Endodermal cell (in vitro differentiated cells): ENCODE measurements at places on chromosomes 7 and 10. TPM values are rescaled to one million over a fixed set of nuclear protein-coding genes. Genes with fewer than 3 reads are reported as not detected.

Gene SNX10
- 13.1 and 13.2 TPM in 2 replicates for total RNA-seq

Gene PLA2G12B
- total RNA-seq, result 0.64 and 0.90 TPM in 2 replicates

Gene IFIT5
- 1.5 and 1.7 TPM in 2 replicates for total RNA-seq

Gene SFTPA2
- not detected in 2 replicates for total RNA-seq

DNA sequence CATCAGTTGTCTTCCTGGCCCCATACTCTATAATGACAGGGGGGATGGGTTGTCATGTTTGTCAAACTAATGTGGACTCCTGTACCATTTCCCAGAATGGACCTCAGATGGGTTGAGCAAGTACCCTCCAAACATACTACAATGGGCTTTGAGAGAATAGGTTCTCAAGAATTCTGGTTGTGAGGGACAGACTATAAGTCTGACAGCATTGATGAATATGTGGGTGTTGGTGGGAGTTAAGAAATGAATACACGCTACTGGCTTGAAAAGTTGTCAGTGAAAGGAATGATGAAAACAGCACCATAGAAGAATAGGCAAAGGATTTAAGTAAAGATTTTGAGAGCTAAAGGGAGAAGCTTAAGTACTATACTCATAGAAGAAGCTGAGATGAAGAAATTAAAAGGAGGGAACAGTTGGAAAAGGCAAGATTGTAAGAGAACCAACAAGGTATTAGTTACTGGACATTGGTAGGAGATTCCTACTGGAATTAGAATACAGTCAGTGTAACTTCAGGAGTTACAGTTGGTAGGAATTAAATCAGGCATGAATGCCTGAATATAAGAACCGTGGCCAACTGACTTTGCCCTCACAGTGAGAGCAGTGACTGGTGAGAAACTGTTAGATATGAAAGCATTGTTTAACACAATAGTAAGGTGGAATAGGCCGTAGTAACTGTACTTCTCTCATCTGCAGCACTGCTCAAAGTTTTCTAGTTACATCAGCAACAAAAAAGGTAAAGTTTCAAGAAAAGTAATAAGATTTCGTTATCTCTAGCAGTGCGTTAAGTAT is 86.3 kb downstream of the LCOR start:
- H3K27ac ChIP-seq, result no peak overlapping the region
- peaks cover 23% of the 10 kb centered on the region for H3K36me3 ChIP-seq
- H3K4me1 ChIP-seq, result peaks cover 6% of the 10 kb centered on the region
- no peaks in the 10 kb centered on the region for H3K27me3 ChIP-seq
- DNase-seq, result no peak

- no peak overlapping the region for H3K27ac ChIP-seq
- peaks cover 9% of the 10 kb centered on the region for H3K27me3 ChIP-seq
- no peak for DNase-seq
Measured at GRCh38 chr7:33773053-33773452, 132.3 kb upstream of the BMPER start.

- no peaks in the 10 kb centered on the region for H3K4me1 ChIP-seq
- no peak for DNase-seq
- H3K27ac ChIP-seq, result no peak overlapping the region
- no peaks in the 10 kb centered on the region for H3K27me3 ChIP-seq
Measured at GRCh38 chr7:8149222-8149621, 112.7 kb downstream of the ICA1 start.

DNA sequence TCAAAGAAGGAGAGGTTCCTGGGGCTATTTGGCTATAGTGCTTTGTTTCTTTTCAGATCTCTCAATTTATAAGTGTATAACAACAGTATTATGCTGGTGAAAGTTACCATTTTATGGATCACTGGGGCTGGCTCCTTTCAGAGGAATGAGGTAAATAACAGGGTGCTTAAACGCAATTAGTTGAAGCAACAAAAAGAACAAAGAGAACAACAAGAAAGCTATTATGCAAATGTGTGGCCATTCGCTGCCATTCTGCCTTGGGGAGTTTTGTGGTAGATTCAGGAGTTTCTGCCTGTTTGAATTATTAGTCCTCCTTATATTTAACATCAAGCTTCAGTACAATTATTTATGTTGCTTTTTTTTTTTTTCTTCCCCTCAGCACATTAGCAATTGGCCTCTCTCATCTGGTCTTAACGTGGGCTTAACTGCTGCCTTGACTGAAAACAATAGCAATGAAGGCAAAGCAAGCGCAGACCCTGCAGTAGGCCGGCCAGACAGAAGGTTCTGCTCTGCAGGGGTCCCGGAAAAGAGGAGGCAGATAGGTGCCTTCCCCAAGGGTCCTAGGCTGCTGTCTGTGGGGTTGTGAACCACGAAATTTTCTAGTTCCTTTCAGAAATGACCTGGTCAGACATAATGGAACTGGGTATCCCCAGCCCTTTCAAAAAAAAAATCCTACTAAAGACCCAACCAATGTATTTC is 339.9 kb upstream of the PODXL start:
- no peaks in the 10 kb centered on the region for H3K27me3 ChIP-seq
- peak; percentile 84 for DNase-seq
- peak overlapping the region; percentile 45 for H3K27ac ChIP-seq
- peaks cover 19% of the 10 kb centered on the region for H3K4me1 ChIP-seq
- peak overlapping the region; percentile 53 for H3K4me3 ChIP-seq

DNA sequence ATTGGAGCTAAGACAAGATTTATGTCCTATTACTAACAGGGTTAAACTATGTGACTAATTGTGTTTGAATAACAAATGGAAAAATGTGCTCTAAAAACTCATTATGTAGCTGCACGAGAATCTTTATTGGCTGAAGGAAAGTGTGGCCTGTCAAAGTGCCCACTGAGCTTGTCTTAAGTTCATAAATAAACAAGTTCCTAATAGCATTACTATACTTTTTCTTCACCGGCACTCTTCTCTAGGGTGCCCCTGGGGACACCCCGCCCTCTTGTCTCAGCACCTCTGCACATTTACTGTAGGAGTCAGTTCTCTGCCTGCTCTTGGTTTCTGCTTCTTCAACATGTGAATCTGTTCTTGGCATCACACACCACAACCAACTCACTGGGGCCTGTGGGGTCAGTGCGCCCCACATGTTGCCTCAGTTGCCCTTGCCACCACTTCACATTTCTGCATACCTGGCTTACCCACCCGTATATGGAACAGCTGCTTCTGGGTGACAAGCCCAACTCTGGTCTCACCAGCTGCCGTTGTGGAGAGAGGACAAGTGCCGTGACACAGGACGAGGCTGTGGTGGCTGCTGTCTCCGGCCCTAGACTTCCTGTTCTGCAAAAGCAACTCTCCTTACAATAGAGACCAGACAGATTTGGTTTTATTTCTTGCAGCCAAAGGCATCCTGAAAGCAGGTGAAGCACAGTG is 96.3 kb upstream of the DDC start:
- DNase-seq, result peak; percentile 25
- H3K36me3 ChIP-seq, result peaks cover 78% of the 10 kb centered on the region
- H3K27me3 ChIP-seq, result no peaks in the 10 kb centered on the region

GRCh38 chr10:55641601-55642000 is 719.5 kb downstream of the ZWINT start:
- no peak for DNase-seq
- H3K36me3 ChIP-seq, result no peaks in the 10 kb centered on the region
- H3K27me3 ChIP-seq, result no peaks in the 10 kb centered on the region
- H3K4me3 ChIP-seq, result no peak overlapping the region
- no peak overlapping the region for H3K27ac ChIP-seq
- H3K4me1 ChIP-seq, result no peaks in the 10 kb centered on the region

DNA sequence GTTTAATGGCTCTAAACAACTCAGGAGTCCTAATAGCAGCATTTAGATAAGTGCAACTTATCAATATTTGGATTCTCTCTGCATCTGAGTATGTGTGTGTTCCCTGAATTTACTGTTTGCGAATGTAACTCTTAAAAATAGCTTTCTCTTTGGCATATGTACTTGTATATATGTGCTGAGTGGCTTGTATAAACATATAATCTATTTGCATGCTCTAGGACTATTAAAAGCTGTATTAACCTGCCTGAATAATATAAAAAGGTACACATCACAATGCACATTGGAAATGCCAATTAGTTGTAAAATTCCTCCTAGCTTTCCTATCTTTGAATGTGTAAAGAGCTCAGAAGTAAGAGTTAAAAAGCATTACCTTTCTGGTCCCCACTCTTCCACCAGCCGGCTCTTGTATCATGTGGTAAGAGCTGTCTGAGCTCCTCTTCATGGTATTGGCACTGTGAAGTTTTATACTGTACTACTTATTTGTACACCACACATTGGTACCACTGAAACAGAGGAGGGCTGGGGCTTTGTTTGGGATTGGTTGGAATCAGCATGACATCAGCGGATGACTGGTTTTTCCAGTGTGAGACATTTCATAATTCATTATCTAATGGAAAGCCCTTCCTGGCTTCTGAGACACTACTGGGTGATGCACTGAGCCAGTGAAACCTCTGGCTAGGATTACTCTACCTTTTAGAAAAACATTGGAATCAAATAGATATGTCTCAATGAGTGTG is at the start of gene INHBA:
Gene INHBA, minus strand, starts transcription at position 456 of the 737 bp plus-strand sequence. CDS start 2,716 bp downstream, outside the sequence.
- DNase-seq, result no peak
- peaks cover 89% of the 10 kb centered on the region for H3K27me3 ChIP-seq
- no peak within 1 kb of the TSS for H3K27ac ChIP-seq
- no peaks in the 10 kb centered on the region for H3K4me1 ChIP-seq
- no peaks in the 10 kb centered on the region for H3K36me3 ChIP-seq

DNA sequence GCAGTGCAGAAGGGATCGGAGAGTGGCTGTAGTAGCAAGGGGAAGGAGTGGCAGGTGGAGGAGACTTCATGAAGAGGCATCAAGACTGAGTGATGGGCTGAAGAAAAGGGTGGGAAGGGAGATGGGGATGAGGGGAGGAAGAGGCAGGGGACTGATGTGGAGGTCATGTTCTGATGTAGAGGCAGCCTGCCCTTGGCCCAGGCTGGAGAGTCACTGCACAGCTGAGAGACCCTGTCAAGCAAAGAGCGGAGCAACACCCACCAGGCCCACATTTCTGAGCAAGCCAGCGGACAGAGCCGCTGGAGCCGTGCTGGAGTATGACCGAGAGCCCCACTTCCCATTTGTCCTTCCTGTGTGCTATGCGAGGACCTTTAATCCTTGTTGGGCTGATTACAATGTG is 501.6 kb upstream of the MKI67 start:
- no peak overlapping the region for H3K4me3 ChIP-seq
- no peaks in the 10 kb centered on the region for H3K4me1 ChIP-seq
- no peak for DNase-seq
- H3K36me3 ChIP-seq, result no peaks in the 10 kb centered on the region
- no peaks in the 10 kb centered on the region for H3K27me3 ChIP-seq

DNA sequence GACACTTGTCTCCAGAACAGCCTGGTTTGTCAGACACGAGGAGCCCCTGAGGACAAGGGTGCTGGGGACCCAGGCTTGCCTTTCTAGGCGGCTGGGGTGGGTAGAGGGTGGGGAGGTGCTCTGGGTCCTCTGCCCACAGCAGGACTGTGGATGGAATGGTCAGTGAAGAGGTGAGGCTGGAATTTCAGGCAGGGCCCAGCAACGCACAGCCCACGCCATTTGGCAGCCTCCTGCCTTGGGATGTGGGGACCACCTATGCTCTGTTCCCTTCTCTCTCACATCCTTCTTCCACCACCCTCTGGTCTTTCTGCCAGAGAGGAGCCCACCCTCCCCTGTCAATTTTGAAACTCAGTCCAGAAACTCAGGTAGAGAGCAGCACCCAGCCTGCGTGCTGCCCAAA is 103.2 kb downstream of the CXCL12 start:
- H3K36me3 ChIP-seq, result no peaks in the 10 kb centered on the region
- no peak for DNase-seq
- H3K27me3 ChIP-seq, result no peaks in the 10 kb centered on the region
- H3K4me3 ChIP-seq, result no peak overlapping the region

DNA sequence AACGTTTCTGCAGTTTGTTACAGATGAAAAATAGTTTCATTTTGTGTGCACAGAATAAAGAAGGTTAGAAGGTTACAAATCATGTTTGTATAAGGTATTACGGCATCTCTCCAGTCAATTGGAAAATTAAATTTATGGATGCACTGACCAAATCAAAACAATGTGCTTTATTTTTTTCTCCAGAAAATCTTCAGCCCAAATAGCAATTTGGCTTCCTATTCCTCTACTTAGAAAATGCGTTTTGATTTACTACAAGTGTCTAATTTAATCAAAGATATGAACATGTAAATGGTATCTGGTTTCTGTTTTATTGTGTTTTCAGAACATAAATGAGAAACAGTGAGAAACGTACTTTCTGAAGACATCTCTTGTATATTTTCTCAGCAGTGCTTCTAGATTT is 63.4 kb downstream of the AGMO start:
- no peaks in the 10 kb centered on the region for H3K36me3 ChIP-seq
- no peaks in the 10 kb centered on the region for H3K4me1 ChIP-seq
- no peak overlapping the region for H3K4me3 ChIP-seq
- H3K27ac ChIP-seq, result no peak overlapping the region
- DNase-seq, result no peak

- no peak overlapping the region for H3K4me3 ChIP-seq
- no peak overlapping the region for H3K27ac ChIP-seq
- no peaks in the 10 kb centered on the region for H3K27me3 ChIP-seq
- DNase-seq, result no peak
- H3K4me1 ChIP-seq, result no peaks in the 10 kb centered on the region
Measured at GRCh38 chr10:116472891-116473290, 45.2 kb downstream of the PNLIPRP3 start.
